Immature natural killer cell (primary cell): ENCODE measurements at places on chromosomes 6 and 20.

- DNase-seq = no peak
These were observed 5.7 kb downstream of the HBS1L start for GRCh38 chr6:135048915-135049314.

DNA sequence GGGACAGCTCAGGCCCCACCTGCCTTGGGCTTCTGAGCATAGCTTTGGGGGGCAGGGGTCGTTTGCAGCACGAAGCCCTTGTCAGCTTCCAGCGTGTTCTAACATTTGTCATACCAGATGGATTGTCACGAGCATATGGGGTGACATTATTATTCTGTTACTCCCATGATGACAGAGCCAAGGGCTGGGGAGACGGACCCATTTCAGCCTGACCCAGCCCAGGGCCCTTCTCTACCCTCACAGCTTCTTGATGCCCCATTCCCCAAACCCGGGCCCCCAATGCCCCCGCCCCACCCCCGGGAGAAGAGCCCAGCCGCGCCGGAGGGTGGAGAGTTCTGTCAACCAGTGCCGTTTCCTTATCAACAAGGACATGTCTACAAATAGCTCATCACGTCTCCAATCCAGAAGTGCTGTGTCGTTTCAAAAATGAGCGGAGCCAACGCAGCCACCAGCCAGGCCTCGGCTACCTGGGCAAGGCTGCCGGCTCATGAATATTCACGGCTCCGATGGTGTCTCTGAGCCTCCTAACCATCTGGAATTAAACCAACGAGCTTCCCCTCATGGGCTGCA is 9.6 kb upstream of the CHRNA4 start:
- DNase-seq = no peak

DNA sequence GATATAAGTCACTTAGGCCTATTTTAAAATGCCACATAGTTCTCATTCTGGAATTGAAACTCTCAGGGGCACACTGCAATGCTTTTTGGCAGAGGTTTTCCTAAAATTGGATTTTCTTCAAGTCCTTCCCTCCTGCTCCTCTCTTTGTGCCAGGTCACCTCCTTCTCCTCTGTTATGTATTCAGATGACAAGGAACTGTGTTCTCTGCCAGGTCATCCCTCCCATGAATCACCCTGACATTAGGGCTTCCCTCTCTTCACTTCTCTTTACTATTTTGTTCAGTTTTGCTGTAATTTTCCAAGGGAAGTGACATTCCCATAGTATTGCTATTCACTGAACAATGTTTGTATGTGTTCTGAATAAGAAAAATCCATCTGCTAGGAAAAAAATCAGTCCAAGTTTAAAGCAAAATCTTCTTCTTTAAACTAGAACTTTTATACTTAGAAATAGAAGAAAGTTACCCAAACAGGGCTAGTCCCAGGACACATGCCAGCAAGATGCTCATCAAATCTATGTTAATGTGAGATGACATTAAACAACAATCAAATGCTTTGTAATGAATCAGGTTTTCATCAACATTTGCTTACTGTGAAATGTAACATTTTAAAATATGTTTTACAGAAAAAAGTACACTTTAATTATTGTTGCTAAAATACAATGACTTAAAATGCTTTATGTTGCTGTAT is 461.1 kb downstream of the MMUT start:
- no peak for DNase-seq

GRCh38 chr6:108781419-108782100 is 66.7 kb upstream of the ARMC2 start:
- DNase-seq = no peak

- DNase-seq = no peak
These were observed 320.9 kb upstream of the PRDM1 start for GRCh38 chr6:105765239-105765638.

GRCh38 chr6:115474443-115475041 is 586.1 kb downstream of the FRK start:
- DNase-seq = no peak

DNA sequence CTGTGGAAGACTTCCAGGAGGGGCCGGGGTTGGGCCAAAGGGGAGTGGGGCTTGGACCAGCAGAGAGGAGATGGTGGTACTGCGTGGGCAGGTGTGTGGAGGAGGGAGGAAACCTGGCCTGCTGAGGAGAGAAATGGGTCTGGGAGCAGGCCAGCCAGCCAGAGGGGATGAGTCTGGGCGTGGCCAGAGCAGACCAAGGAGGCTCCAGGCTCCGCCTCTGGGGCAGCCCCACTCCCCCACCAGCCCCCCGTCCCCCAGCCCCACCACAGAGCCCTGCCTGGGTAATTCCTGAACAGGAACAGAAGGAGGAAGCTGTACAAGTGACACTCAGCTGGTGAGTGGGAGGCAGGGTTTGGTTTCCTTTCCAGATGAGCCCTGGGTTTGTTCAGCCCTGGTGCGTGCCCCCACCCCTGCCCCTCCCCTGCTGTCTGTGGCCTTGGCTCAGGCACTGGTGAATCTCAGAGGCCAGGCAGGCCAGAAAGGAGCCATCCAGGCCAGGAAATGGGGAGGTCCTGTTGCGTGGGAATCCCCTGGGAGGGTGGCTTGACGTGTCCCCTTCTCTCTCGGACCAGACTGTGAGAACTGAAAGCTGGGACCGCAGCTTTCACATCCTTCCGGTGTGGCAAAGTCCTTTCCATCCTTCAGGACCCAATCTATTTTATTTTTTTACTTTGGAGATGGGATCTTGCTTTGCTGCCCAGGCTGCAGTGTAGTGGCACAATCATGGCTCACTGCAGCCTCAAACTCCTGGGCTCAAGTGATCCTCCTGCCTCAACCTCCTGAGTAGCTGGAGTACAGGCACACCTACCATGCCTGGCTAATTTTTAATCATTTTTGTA is 9.4 kb upstream of the SRC start:
- peak; percentile 40 for DNase-seq

- DNase-seq = no peak
These were observed 94.1 kb downstream of the SNX5 start for GRCh38 chr20:17874271-17875105.

DNA sequence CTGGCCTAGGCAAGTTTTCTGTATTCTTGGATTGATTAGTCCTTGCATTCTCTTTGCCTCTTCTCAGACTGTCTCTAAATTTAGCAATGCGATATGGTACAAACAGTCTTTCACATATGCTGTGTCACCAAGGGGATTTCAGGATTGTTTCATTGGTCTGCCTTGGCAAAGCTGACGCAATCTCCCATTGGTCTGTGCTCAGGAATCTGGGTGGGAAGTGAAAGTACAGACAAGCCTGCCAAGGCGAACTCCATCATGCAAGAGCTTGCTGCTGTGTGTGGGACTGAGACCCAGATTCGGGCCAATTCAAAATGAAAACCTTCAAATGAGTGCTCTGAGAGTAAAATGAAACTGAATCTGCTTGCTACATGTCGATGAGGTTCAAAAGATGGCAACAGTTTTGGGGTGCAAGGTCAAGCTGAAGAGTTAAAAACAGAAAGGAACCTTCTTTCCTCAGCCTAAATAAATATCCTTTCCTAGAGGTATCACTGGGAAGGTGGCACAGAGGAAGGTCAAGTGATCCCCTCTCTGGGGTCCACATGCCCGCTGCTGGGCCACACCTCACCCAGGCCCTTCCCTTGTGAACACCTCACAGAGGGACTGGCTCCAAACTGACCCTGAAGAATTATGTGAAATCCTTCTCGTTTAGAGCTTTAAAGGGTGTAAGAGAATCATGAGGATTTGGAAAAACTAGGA is 198.8 kb upstream of the PREP start:
- DNase-seq = peak; percentile 20

DNA sequence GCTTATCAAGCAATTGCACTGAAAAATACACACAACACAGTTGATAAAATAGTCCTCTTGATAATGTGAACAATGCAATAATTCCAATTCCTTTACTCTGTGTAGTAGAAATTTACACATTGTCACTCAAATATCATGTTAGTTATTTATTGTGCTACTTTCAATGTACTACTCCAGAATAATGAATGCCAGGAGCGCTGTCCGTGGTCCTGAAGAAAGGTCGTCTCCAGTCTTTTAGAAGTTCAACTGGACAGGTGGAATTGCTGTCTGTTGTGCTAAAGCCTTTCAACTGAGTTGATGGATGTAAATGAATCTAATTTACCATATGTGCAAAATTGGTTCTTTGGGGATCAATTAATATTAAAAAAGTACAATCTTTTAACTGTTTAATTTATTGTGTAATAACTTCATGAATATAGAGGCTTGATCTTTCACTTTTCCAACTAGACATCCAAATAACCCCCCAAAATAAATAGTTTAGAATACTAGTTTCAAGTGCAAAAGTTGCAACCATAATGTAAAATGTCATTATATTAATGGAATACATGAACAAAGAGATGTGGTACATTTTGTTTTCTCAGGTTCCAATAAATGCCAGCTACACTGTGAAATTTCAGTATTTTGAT is 3.2 kb downstream of the GRIK2 start:
- DNase-seq = no peak

DNA sequence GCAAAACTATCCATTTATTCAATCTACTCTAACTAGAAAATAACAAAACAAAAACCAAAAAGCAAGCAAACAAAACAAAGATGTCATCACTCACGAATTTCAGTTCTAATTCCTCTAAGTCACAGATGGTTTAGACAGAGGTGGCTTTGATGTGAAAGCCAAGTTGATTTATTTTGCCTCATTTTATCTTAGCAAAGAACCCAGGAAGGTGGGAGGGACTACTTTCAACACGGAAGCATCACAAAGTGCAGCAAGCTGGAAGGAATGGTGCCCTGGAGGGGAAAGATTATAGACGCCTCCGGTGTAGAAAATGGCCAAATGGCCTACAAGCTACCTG is 88.4 kb downstream of the LAMP5 start:
- DNase-seq = no peak

- peak; percentile 5 for DNase-seq
These were observed 23.5 kb downstream of the METTL24 start for GRCh38 chr6:110334423-110335180.

DNA sequence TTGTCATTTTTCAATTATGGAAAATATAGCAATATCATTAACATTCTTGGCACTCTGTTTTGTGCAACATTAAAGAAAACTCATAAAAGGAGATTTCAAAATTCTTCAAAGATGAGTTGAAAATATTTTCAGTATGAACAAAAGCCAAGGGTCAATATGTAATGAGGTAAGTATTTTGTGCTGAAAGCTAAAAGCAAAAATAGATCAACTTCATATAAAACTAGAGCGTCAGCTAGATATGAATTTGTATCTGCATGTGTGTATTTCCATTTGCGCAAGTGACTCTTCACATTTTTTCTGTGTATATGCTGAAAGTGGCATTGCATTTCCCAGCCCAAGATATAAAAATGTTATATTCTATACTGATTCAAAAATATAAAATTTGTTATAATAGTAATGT is 492.1 kb upstream of the EYS start:
- no peak for DNase-seq

DNA sequence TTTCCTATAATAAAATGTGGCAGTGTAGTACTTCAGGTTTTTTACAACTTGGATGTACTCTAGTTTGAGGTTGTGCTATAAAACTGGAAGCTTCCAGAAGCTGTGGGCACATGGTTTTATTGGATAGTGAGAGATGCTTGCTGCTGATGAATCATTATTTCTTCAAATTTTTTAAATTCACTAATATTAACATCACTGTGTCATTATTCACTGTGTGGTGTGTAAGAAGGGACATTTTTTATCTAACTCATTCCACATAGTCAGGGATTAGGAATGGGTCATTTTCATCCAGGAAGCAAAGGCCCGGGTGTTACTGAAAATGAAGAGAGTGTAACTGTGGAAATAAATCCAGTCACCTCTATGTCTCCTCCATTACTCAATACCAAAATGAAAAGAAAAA is 421.0 kb downstream of the TENT5A start:
- no peak for DNase-seq

DNA sequence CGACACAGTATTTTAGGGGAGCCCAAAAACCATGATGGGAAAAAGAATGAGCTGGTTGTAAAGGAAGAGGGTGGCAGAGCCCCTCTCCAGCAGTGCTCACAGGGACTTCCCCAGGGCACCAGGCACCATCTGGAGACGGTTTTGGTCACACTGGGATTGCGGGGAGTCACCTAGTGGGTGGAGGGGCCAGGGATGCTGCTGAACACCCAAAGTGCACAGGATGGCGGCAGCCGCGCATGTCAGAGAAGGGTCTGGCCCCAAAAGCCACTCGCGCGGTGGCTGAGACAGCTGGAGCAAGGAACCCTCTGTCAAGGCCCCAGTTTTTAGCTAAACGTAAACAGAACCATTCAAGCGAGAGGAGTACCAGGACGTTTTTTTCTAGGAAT is 10.8 kb downstream of the CTSZ start:
- no peak for DNase-seq

DNA sequence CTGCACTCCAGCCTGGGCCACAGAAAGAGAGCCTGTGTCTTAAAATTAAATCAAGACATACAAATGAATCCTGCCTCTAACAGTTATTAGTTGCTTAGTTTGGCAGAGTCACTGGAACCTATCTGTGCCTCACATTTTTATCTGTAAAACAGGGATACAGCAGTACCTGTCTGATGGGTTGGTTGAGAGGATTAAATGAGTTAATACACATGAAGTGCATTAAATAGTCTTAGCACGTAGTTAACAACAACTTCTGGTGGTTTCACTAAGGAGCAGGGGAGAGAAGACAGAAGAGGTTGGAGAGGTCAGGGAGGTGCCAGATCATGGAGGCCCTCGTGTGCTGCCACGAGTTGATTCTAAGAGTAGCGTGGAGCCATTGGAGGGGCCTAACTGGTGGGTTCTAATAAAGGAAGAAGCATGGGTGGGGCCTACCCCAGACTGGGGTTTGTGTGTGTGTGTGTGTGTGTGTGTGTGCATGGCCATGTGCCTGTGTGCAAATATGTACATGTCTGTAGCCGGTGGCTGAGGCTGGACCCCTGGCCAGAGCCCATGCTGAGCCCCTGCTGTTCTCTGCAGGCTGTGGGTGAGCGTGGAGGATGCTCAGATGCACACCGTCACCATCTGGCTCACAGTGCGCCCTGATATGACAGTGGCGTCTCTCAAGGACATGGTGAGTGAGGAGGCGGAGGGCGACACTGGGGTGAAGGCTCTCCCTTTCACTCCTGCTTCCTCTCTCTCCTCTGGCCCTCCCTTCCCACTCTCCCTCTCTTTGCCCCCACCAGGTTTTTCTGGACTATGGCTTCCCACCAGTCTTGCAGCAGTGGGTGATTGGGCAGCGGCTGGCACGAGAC is 9.1 kb downstream of the RBCK1 start:
- no peak for DNase-seq

- no peak for DNase-seq
These were observed 127.7 kb downstream of the ALDH8A1 start for GRCh38 chr6:134821928-134822864.

- DNase-seq = no peak
These were observed 105.3 kb upstream of the SLC22A16 start for GRCh38 chr6:110581679-110582078.

GRCh38 chr6:111477481-111477938 is 5.5 kb downstream of the REV3L start:
- DNase-seq = no peak

DNA sequence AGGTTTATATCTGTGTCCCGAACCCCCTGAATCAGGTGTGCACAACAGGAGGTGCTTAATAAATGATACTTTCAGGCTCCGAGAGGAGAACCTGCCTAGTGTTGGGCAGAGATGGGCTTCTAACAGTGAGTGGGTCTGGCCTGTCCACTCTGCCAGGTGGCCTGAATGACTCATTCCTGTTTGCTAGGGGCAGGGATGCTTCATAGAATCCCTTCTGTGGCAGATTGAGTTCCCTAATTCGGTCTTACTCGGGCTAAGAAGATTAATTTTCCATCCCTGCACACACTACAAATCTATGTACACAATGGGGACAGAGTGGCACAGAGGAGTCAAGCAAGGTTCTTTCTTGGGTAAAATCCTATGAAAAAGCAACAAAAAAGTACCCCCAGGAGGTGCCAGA is 19.8 kb downstream of the SDC4 start:
- DNase-seq = no peak

GRCh38 chr6:36649701-36650484 is 28.6 kb upstream of the CDKN1A start:
- no peak for DNase-seq
